Stimulated activated CD4-positive, alpha-beta T cell treated with anti-CD3 and anti-CD28 coated beads, Interleukin-15, amount 100 ng/mL, for 1 hour (primary cell): ENCODE measurements at places on chromosomes 13 and 19.

DNA sequence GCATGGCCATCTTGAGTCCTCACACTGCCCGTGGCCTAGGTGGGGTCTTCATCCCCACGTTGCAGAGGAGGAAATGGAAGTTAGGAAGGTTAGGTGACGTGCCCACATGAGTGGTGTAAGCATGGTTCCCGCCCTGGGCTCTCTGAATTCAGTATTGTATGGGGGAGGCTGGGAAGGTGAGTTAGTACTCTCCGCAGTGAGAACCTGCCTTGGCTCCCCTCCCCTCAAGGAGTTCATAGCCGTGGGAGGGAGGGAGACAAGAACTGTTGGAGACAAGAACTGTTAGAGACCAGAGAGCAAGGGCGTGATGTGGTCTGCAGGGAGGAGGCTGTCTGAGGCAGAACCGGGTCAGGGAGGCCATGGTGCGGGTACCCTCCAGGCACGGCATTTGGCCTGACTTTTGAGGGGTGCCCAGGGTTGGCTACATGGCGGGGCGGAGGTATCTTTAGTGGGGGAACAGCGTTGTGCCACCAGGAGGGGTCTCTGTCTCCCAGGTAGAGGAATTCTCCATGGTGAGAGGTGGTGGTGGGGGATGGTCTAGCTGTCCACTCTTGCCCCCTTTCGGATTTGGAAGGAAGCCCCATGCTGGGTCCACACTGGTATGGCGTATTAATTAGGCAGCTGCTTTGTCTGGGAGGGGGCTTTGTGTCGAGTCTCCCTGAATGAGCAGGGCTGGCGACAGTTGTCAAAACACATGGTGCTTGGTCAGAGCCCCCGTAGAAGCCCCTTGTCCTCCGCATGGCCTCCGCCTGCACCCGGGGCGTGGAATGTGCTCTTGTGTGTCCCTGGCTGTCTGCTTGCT lies 45.8 kb downstream of the CAPN12 start:
- DNase-seq = no peak

- DNase-seq = no peak
These were observed 5.7 kb downstream of the ZNF526 start for GRCh38 chr19:42225718-42226292.

GRCh38 chr19:10727685-10728201 lies 9.9 kb downstream of the DNM2 start:
- DNase-seq = no peak

- no peak for DNase-seq
These were observed 113.6 kb downstream of the ATP11A start for GRCh38 chr13:112803422-112803821.

GRCh38 chr13:72246396-72246795 lies 379.4 kb upstream of the DACH1 start:
- no peak for DNase-seq

DNA sequence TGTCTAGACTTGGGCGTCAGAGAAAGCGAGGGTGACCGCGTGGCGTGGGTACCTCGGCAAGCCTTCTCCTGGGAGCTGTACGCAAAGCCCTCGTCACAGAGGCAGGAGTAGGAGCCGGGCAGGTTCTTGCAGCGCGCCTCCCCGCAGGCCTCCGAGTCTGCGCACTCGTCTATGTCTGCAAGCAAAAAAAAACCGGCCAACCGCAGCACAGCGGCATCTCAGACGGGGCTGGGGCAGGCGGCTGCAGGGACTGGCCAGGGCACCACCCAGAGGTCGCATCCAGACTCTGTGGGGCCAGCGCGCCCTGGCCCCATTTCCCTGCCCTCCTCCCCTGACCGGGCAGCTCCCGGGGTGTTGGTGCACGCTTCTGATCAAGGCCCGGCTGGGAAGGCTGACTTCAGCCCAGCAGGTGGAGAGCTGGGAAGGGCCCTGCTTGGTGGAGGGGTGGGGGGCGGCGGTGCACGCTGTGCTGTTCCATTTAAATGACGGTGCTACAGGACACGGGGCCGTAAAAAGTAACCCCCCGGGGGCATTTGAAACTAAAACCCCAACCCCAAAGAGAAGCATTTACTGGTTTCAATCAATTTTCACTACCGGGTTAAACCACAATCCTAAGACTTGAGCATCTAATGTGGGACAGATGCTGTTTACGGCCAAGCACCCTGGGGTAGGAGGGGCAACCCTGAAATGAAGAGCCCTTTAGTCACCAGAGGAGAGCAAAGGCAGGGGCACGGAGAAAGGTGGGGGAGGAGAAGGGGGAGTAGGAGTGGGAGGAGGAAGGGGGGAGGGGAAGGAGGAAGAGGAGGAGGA lies 28.2 kb downstream of the GAS6 start:
- DNase-seq = no peak
